NCI-H1436 treated with DMSO at 0.1 percent for 48 hours (cell line): ENCODE measurements at places on chromosomes 12 and 14.

DNA sequence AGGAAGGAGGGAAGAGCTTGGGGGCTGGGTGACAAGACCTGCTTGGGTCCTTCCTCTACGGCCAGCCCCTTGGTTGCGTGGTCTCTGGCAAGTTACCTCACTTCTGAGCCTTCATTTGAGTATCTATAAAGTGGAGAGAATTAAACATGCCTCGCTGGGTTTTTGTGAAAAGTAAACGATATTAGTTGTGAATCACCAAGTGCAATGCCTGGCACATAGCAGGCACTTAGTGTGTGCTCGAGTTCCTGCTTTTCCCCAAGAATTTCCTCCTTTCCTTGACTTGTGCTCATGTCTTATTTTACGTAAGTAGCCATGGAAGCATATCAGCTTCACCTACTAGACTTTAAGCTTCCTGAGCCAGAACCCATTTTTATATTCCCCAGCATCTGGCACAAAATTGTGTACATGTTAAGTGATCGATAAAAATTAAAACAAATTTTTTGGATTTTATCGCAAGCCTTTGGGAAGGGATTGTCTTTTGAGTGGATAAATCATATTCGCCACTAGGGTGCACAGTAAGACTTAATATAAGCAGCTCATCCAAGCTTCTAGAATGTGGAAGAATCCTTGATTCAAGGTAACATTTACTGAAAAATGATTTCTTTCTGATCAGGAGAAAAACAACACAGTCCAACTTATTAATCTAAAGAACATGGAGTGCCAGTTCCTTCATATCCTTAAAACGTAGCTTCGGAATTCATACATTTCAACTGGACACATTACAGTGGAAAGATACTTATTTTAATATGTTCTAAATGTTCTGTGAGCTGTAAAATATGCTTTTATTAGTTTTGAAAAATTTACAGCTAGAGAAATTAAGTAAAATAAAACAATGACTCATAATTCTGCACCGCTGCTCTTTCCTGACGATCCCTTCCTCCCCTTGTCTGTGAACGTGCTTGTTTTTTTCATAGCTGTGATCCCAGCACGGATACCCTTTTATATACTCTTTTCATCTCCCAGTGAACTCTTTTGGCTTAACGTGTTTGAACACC lies 62.0 kb downstream of the SLC25A47 start:
- DNase-seq = no peak

DNA sequence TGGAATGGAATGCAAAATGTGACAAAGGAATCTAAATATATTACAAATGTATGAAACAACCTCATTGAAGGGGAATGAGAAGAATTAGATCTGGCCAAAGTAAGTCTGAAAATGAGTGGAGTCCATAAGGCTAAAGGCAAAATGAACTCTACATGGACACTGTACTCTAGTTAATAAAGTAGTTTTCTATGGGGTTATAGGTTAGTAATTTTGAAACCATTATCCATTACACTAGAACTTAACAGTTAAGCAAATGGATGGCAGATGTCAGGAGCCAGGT lies 222.1 kb downstream of the NUAK1 start:
- DNase-seq = no peak

DNA sequence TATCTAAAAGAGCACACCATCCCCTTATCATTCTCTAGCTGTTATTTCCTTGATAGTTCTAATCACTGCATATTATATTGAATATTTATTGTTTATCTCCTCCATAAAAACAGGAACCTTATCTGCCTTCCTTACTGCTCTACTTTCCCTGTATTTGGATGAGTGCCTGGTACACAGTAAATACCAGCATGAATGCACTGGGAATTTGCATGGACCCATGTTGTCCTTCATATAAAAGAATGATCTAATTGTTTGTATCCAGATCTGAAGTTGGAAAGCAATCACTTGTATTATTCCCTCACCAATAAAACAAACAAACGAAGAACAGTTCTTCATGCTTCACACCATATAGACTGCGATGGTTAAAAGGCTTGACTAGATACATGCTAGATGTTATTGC lies 15.3 kb upstream of the CNOT2 start:
- no peak for DNase-seq

GRCh38 chr14:79467835-79468234 lies 743.5 kb downstream of the DIO2 start:
- DNase-seq = no peak

DNA sequence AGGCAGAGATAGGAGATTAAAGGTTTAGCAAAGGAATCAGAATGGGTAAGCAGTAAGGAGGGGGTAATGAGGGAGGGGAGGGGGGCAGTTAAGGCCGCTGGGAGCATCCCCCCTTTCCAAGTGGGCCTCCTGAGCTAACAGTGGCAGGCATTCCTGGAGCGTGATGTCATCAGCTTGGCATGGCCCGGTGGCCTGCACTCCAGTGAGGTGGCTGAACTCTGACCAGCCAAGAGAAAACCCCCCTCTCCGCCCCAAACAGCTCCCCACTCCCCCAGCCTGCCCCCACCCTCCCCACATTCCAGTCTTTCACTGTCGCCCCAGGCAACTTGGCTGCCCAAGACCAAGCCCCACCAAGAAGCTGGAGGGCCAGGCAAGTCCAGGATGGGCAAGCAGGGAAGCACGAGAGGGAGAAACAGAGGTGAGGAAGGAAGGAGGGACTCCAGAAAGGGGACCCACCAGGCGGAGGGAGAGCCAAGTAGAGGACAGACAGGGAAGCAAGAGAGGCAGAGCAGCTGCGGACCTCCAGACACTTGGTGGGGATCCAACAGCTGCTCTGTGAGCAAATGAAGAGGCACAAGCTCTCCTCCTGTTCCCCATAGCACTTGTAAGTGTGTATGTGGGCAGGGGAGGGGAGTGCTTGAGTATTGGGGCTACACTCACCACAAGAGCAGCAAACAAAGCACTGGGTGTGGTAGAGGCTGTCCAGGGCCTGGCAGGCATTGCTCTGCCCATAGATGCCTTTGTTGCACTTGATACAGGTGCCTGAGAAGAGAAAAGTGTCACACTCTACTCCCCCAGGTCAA lies 4.5 kb downstream of the AJUBA start:
- no peak for DNase-seq

- DNase-seq = no peak
Observed at GRCh38 chr14:89215114-89215513, 201.9 kb downstream of the FOXN3 start.

DNA sequence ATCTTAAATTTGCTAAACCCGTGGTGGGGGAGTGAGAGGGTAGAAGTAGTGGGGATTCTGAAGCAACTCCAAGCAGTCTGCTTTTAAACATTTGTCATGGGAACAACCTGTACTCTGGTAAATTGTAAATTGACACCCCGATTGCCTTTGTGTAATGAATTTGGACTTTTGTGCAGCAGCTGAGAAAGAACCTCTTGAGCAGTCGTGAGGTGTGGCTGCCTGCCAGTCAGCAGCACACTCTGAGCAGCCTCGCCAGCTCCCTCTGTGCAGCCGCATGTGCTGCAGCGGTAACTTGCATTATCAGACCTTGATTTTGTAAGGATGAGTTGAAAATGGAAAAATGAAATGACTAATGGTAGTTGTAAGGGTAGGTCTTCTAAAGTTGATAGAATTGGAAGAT lies 74.3 kb downstream of the SUSD6 start:
- peak; percentile 53 for DNase-seq

DNA sequence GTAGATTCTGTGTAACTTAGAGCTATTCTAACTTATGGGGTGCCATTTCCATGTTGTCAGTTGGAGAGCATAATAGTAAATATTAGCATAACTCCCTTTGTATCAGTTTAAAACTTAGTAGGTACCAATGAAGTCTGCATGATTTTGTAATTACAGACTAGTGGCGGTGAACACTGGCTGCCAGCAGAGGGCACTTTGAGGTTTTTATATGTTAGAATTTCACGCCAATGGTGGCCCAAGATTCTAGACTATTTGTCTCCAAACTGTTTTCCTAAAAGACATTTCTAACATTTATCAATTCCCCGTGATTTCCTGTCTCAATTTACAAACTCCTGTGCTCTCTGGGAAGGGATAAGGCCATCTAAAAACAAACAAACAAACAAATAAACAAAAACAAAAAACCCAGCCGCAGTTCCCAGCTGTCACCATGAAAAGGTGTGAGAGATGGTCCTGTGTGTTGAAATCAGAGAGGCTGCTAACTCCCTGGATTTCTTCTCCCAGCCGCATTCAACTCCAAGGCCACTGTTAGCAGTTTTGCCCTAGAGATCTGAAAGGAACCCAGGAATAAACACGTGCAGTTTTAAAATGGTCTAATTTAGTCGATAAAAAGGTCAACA lies 57.6 kb downstream of the BRMS1L start:
- DNase-seq = no peak

GRCh38 chr12:45357539-45358417 lies 141.9 kb downstream of the ANO6 start:
- no peak for DNase-seq

- DNase-seq = no peak
Observed at GRCh38 chr12:132600048-132601032, 10.0 kb downstream of the LRCOL1 start.

- no peak for DNase-seq
Observed at GRCh38 chr12:123164222-123164621, 13.3 kb upstream of the PITPNM2 start.

DNA sequence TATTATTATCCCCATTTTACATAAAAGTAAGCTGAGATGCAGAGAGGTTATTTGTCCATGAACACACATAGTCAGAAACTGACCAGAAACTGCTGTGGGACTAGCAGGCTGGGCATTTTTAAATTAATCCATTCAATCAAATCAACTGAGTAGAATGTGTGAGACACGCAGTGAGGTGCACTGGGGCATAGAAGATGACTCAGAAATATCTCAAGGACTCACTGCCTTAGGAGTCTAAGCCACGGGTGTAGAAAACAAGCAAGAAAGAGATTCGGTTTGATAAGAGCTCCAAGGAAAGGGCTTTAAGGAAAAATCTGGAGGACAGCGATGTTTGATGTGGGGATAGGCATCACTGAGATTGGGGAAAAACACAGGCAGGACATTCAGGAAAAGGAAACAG lies 127.8 kb downstream of the ANO2 start:
- no peak for DNase-seq

DNA sequence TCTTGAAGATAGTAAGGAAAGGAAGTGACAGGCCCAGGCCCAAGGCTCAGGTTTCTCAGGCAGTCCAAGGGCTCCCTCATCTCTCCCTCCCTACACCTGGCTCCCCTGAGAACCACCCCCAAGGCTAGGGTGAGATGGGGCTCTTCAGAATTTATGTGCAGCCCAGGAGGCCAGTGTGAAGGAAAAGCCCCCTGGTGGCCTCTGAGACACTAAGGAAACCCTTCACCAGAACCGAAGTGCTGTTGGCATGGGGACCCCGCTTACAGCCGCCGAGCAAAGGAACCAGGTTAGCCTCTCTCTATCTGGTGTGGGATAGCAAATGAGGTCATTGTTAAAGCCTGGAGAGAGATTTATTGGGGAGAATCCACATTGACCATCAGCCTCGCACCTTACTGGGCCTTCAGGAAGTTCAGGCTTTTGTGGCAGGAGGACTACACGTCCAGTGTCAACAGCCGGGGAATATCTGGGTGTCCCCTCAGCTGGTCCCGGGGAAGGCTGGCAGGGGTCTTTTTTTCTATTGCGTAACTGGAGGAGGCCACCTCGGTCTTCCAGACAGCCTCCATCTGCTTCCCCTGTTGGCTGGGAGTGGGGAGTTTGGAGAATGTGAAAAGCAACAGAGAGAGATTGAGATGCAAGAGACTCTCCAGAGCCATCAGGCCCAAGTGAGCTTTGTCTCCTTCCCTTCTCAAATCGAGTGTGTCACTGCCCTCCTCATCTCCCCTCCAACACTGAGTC lies 18.1 kb downstream of the FAM186B start:
- DNase-seq = no peak

GRCh38 chr12:49197256-49197655 lies 8.4 kb upstream of the TUBA1A start:
- no peak for DNase-seq

GRCh38 chr12:23084236-23084995 lies 459.4 kb downstream of the ETNK1 start:
- DNase-seq = no peak

- DNase-seq = no peak
Observed at GRCh38 chr12:125650587-125650986, 585.4 kb downstream of the AACS start.
